Thoracic aorta (tissue), 2 donors: ENCODE measurements at places on chromosomes 4 and X. TPM values are rescaled to one million over a fixed set of nuclear protein-coding genes. Genes with fewer than 3 reads are reported as not detected.

The TRIM61 gene
- 0.95 TPM for total RNA-seq

The MAGEC2 gene
- not detected for total RNA-seq

The SMIM43 gene
- total RNA-seq: not detected

The POF1B gene
- 0.21 TPM for total RNA-seq

The MRPL1 gene
- total RNA-seq: 22.5 TPM

The XG gene
- 29.6 TPM for total RNA-seq

The COL25A1 gene
- 0.81 TPM for total RNA-seq

The CSAG1 gene
- not detected for total RNA-seq

The MAGEA10 gene
- not detected for total RNA-seq

The CCDC110 gene
- 0.35 TPM for total RNA-seq

- DNase-seq: no peak
- no peak overlapping the region for H3K4me3 ChIP-seq
- no peak overlapping the region for H3K27ac ChIP-seq
- H3K4me1 ChIP-seq: no peaks in the 10 kb centered on the region
Measured at GRCh38 chrX:11298600-11298999, 5.4 kb downstream of the AMELX start.

DNA sequence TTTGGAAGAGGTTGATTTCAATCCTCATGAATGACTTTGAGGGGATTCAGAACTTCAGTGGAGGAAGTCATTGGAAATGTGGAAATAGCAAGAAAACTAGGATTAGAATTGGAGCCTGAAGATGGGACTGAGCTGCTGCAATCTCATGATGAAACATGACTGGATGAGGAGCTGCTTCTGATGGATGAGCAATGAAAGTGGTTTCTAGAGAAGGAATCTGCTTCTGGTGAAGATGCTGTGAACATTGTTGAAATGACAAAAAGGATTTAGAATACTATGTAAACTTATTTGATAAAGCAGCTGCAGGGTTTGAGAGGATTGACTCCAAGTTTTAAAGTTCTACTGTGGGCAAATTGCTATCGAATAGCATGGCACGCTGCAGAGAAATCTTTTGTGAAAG, 27.1 kb downstream of the EVC start:
- peaks cover 28% of the 10 kb centered on the region for H3K36me3 ChIP-seq
- no peaks in the 10 kb centered on the region for H3K27me3 ChIP-seq
- no peak overlapping the region for H3K4me3 ChIP-seq
- DNase-seq: no peak

GRCh38 chr4:139177049-139177868, at the start of gene ELF2:
Gene ELF2 (minus strand): TSS chr4:139177218. CDS start chr4:139137701, 39,517 bp downstream.
- peak; percentile 82 for DNase-seq
- peak within 1 kb of the TSS; percentile 100 for H3K27ac ChIP-seq
- H3K4me1 ChIP-seq: peaks cover 21% of the 10 kb centered on the region
- H3K27me3 ChIP-seq: no peaks in the 10 kb centered on the region

GRCh38 chr4:108166038-108166437, 2.7 kb downstream of the LEF1 start:
- H3K4me1 ChIP-seq: peaks cover 12% of the 10 kb centered on the region
- no peak overlapping the region for H3K27ac ChIP-seq
- H3K36me3 ChIP-seq: no peaks in the 10 kb centered on the region

DNA sequence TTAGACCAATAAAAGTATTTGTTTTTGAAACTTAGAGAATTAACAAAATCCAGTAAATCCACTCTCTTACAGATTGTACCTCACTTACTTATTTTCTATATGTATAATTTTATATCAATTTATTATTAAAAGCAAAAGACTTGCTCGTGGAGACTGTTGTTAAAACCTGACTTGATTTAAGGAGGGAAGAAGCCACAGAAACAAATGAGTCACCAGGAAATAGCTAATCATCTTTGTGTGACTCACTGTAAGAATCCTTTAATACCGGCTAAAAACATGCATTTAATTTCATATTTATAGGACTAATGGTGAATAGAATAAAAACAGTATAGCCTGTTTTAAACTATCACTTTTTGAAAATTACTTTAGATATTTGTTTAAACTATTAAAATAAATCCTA, 29.9 kb upstream of the UBE2NL start:
- no peaks in the 10 kb centered on the region for H3K4me1 ChIP-seq
- H3K27ac ChIP-seq: no peak overlapping the region
- no peaks in the 10 kb centered on the region for H3K27me3 ChIP-seq
- no peak overlapping the region for H3K4me3 ChIP-seq

GRCh38 chr4:18937746-18938145, 916.2 kb upstream of the LCORL start:
- no peaks in the 10 kb centered on the region for H3K27me3 ChIP-seq
- H3K27ac ChIP-seq: no peak overlapping the region
- no peak overlapping the region for H3K4me3 ChIP-seq

- no peak overlapping the region for H3K4me3 ChIP-seq
- no peaks in the 10 kb centered on the region for H3K36me3 ChIP-seq
- DNase-seq: no peak
- H3K4me1 ChIP-seq: no peaks in the 10 kb centered on the region
- H3K27me3 ChIP-seq: no peaks in the 10 kb centered on the region
Measured at GRCh38 chr4:130985371-130985770, 1889.4 kb downstream of the C4orf33 start.

GRCh38 chr4:110202024-110202423, 3.6 kb upstream of the ELOVL6 start:
- H3K27ac ChIP-seq: no peak overlapping the region
- H3K4me1 ChIP-seq: no peaks in the 10 kb centered on the region
- H3K27me3 ChIP-seq: no peaks in the 10 kb centered on the region
- DNase-seq: no peak
- no peak overlapping the region for H3K4me3 ChIP-seq
- no peaks in the 10 kb centered on the region for H3K36me3 ChIP-seq

DNA sequence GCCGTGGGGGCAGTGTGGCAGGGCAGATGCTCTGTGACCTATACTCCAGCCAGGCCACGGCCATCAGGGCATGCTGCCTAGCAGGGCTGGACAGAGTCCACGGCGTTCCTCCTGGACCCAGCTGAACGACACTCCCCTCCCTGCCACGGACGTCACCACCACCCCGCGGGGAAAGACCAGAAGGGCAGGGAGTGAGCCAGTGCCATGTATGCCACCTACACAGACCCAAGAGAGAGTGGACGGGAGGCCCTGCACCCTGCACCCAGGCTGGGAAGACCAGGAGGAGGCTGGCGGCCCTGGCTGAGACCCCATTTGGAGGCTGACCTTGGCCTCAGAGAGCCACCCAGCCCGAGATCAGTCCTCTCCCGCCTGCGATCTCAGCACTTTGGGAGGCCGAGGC, 101.9 kb downstream of the FAM53A start:
- no peak overlapping the region for H3K4me3 ChIP-seq
- H3K27me3 ChIP-seq: no peaks in the 10 kb centered on the region
- DNase-seq: no peak

GRCh38 chr4:189237340-189237739, 703.3 kb upstream of the FRG1 start:
- peaks cover 3% of the 10 kb centered on the region for H3K4me1 ChIP-seq
- no peak for DNase-seq
- H3K27me3 ChIP-seq: no peaks in the 10 kb centered on the region
- H3K36me3 ChIP-seq: no peaks in the 10 kb centered on the region

DNA sequence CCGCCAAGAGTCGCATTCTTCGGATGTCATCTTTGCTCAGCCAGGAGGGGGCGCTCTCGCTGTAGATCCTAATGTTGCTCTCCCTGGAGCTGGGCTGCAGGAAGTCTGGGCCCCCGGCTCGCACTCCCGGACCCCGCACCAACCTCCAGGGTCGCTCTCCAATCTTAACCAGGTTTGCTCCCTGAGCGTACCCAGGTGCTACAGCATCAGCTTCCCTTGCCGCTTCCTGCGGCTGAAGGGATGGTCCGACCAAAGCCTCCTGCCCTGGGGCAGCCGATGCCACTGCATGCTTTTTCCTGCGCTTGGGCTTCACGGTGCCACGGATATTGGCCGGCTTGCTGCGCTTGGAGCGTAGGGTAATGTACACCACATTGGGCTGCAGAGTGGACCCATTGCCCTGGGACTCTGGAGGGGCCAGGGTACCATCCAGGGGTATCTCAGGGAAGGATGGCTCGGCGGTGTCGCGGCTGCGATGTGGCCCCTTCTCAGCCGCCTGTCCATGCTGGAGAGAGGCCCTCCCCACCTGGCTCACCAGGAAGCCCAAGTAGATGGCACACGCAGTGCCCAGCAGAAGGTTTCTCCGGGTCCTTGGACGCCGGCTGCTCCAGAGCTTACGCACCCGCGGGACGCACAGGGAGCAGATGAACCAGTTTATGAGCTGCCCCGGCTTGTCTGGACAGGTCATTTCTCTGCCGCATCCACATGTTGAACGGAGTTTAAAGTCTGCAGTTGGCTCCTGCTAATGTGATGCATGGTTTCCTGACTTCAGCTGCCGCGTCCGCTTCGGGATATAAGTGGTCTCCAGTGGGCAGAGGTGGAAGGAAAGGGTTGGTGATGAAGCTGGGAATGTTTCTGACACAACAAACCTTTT, 1.9 kb downstream of the GASK1B start:
- H3K27ac ChIP-seq: peak overlapping the region; percentile 93
- H3K36me3 ChIP-seq: no peaks in the 10 kb centered on the region
- H3K27me3 ChIP-seq: no peaks in the 10 kb centered on the region
- H3K4me3 ChIP-seq: peak overlapping the region; percentile 84
- DNase-seq: peak; percentile 49

GRCh38 chr4:63563288-63564014, 845.8 kb downstream of the TECRL start:
- DNase-seq: no peak
- H3K36me3 ChIP-seq: no peaks in the 10 kb centered on the region
- no peak overlapping the region for H3K4me3 ChIP-seq
- H3K27ac ChIP-seq: no peak overlapping the region

GRCh38 chr4:84258905-84259830, 239.9 kb downstream of the NKX6-1 start:
- no peaks in the 10 kb centered on the region for H3K36me3 ChIP-seq
- DNase-seq: no peak
- H3K4me1 ChIP-seq: no peaks in the 10 kb centered on the region
- H3K4me3 ChIP-seq: no peak overlapping the region

GRCh38 chrX:4825550-4825949, 1112.1 kb upstream of the PRKX start:
- H3K4me1 ChIP-seq: no peaks in the 10 kb centered on the region
- H3K36me3 ChIP-seq: no peaks in the 10 kb centered on the region
- no peak for DNase-seq
- H3K4me3 ChIP-seq: no peak overlapping the region
- H3K27me3 ChIP-seq: no peaks in the 10 kb centered on the region

GRCh38 chr4:38509551-38509950, 154.4 kb upstream of the KLF3 start:
- no peak overlapping the region for H3K27ac ChIP-seq
- H3K27me3 ChIP-seq: no peaks in the 10 kb centered on the region
- DNase-seq: no peak

DNA sequence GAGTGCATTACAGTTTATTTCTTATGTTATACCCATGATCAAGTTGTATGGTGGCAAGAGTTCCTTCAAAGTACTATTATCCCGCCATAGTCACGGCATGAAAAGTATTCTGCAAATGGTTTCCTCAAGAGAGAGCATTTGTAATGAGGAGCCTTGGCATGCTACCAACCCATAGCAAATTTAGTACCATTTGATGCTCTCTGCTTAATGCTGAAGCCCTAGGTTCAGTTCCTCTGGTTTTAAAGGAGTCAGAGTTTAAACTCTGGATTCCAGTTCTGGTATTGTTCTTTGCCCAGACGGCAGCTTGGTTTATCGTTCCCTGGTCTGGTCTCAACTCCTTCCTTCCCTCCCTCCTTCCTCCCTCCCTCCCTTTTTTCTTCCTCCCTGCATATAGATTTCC, 371.3 kb downstream of the BMPR1B start:
- H3K36me3 ChIP-seq: peaks cover 4% of the 10 kb centered on the region
- H3K4me3 ChIP-seq: peak overlapping the region; percentile 24
- DNase-seq: no peak
- peak overlapping the region; percentile 71 for H3K27ac ChIP-seq
- H3K27me3 ChIP-seq: no peaks in the 10 kb centered on the region
- H3K4me1 ChIP-seq: peaks cover 9% of the 10 kb centered on the region

- no peaks in the 10 kb centered on the region for H3K36me3 ChIP-seq
- H3K27ac ChIP-seq: no peak overlapping the region
- no peaks in the 10 kb centered on the region for H3K4me1 ChIP-seq
- H3K4me3 ChIP-seq: no peak overlapping the region
Measured at GRCh38 chrX:38986586-38986985, 185.3 kb downstream of the MID1IP1 start.

DNA sequence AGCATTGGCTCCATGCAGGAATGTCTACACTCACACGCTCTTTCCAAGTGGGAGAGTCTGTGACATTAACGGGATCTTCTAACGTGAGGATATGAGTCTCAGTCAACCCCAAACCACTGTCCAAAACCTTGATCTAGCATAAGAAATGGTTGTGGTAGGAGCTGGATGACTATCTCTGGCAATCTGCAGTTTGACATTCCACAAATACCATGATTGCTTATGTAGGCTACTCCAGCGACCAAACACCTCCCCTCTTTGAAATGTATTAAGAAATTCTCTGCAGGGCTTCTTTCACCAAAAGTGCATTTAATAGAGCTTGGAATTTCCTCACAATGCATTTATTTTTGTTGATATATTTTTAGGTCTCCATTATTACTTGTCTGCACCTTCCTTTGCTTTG, 14.1 kb upstream of the STX18 start:
- no peaks in the 10 kb centered on the region for H3K4me1 ChIP-seq
- DNase-seq: no peak
- no peaks in the 10 kb centered on the region for H3K36me3 ChIP-seq
- no peaks in the 10 kb centered on the region for H3K27me3 ChIP-seq
- no peak overlapping the region for H3K4me3 ChIP-seq
